ENCODE measurements at places on chromosomes 4 and X.

DNA sequence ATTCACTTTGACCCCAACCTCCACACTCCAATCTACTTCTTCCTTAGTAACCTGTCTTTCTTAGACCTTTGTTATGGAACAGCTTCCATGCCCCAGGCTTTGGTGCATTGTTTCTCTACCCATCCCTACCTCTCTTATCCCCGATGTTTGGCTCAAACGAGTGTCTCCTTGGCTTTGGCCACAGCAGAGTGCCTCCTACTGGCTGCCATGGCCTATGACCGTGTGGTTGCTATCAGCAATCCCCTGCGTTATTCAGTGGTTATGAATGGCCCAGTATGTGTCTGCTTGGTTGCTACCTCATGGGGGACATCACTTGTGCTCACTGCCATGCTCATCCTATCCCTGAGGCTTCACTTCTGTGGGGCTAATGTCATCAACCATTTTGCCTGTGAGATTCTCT lies 344 bp downstream of the OR13H1 start:
- DNase-seq, result no peak

GRCh38 chrX:12906046-12906761 lies at the start of gene TLR8:
TLR8 (plus strand) TSS chrX:12906620; CDS start chrX:12906707, 87 bp downstream.
- no peak for DNase-seq

DNA sequence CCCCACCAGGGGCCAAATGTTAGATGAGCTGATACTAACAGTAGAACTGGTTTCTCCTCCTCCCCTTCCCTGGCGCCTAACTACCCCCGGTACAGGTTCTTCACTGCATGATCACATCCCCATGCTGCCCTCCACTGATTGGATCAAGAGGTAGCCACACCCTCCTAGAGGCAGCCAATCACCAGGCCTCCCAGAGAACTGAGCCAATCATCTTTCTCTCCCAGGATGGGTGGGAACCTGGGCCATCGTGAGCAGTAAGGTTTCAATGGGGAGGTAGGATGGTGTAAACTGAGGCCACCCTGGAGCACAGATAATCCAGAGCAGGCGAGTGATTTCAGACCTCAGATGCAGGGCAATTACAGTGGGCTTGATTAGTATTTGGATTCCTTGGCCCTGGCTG lies 64.2 kb downstream of the PPP2R2C start:
- DNase-seq, result no peak

GRCh38 chr4:24143741-24144140 lies 253.9 kb upstream of the PPARGC1A start:
- no peak for DNase-seq

DNA sequence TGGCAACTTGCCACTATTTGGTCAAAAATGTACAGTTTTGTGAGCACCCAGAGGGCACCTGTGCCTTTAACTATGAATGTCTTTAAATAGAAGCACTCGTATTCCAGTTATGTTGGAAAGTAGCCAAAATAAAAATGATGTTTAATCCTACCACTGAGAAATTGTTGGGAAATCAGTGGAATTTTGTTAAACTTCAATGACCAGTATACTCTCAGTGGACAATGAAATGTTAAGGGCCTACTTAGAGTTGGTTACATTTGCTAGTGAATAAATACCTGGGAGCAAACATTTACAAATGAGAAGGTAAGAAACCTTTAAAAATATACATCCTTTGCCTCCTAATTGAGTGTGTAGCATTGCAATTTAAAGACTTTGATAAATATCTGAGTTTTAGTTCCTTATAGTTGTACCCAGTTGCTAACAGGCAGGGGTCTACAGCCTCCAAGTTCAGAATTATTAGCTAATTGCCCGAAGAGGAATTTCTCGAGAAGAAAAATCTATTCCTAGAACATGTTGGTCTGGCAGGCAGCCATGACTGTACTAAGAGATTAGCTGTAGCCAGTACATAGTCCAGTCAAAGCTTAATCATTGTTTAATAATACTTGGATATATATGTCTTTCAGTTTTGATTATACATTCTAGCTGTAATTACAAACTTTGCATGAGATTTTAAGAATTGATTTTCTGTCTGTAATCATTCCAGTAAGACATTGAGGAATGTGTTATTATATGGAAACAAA lies 93.2 kb downstream of the IL1RAPL2 start:
- no peak for DNase-seq

Data from activated CD4-positive, CD25-positive, alpha-beta regulatory T cell treated with anti-CD3 and anti-CD28 coated beads, Interleukin-2, amount 50 U/mL, for 72 hours (primary cell).